GM12878 (cell line): ENCODE measurements at places on chromosomes 1 and 21.

DNA sequence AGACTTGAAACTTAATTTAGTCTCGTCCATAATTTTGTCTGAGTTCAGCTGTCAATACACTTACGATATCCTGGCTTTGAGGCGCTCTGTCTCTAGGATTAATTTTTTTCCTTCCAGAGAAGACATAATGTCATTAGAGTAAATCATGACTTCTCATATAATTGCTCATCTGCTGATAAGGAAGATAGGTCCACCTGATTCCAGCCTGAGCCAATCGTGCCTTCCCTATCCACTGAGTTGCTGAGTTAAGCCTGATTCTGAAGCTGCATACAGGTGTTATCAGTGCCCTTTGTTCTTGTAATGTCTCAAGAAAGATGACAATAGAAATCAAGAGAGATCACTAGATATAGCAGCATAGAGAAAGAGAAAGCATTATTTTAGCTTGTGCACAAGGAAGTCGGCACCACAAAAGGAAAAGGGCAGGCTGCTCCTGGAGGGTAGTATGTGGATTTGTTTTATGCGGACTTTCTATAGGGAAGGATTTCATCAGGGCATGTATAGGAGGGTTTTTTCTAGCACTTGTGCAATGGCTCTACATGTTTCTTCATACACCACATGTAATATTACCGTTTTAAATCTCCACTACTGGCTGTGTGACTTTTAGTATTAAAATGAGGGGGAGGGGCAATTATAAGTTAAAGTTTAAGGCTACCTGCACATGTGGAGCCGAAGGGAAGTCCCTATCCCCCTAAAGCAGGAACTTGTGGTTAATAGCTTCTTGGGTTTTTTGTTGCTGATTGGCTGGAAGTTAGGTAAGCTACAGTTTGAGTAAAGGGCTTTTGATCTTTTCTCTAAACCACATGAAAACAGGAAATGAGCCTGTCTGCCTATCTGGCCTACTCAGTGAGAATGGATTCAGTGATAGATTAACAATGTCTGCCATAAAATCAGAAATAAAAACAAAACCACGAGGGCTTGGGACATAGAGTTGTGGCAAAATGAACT, 133.4 kb downstream of the PLPPR5 start:
- DNase-seq = peak; percentile 73

DNA sequence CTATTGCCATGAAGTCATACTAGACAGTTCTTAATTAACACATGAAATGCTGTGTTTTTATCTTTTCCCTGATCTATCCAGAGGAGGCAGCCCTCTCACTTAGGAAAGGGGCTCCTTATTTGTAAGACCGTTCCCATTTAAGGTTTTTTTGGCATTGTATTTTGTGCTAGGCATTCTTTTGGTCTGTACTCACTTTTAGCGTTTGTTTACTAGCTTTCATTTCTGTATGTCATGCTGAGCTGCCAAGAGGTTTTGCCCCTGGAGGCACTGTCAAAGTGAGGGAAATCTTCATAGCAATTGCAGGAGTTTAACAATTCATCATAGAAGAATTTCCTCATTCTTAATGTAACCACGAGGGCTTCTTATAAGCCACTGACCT, 59.5 kb downstream of the MTR start:
- no peak for DNase-seq

GRCh38 chr1:17790383-17791054, 35.4 kb downstream of the ACTL8 start:
- no peak for DNase-seq

DNA sequence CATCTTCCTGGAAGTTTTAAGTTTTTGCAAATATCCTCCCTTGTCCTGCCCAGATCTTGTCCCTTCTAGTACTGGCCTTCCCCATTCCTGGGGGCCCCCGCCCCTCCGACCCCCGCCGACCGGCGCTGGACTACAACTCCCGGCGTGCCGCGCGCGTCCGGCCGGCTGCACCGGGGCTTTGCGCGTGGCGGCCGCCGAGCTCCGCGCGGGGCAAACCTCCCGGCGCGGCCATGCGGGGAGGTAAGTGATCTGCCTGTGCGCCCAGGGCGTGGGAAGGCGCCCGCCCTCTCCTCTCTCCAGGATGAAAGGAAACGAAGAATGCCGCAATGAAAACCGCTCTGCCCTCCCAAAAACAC, 3.2 kb upstream of the SAMD13 start:
- DNase-seq = no peak

DNA sequence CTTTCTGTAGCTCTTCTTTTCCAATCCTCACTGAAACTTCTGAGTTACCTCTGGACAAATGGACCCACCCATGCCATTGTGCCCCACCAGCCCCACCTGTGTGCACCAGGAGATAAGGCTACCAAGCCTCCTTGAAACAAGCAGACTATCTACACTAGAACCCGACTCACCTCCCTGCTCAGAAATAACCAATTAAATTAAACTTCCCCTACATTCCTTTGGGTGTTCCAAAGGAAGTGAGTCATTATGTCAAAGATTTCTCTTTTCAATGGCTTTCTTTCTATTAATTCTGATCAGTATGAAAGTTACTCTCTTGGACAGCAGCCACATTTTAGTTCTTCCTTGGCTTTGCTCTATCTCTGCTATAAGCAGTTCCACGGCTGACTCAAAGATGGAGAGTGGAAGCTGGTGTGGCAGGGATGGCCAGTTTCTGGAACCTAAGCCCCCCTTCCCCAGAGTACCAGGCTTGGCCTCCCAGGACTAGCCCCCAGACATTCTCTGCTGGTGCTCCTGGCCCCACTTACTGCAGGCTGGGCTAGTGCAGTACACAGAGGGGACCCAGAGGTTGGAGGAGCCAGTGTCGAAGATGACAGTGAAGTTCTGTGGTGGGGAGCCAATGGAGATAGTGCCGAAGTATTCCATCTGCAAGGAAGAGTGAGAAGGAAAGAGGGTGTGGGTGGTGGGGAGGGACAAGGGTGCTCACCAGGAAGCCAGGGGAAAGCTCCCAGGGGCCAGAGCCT, 1.9 kb downstream of the CTSE start:
- DNase-seq = no peak

DNA sequence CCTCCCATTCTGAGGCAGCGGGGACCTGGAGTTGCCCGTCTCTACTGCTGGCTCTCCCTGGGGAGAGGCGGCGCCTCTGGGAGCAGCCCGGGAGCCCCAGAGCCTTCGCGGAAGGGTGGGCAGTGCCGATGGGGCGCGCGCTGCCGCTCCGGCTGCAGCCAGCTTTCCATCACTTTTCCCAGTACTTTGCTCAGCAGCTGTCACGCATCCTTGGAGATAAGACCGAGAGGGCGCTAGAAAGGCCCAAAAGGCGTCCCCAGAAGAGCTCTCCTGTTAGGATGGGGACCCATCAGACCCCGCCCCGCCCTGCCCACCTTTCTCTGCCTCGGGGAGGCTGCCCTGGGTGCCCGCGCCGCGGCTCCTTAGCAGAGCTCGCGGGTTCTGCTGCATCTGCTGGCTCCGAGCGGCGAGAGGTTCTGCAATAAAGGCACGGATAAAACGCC, 534 bp downstream of the KCNH1 start:
- no peak for DNase-seq

GRCh38 chr1:36094621-36095061, 5.9 kb downstream of the ADPRS start:
- DNase-seq = no peak

- no peak for DNase-seq
Observed at GRCh38 chr1:101250656-101251272, 13.9 kb downstream of the S1PR1 start.

GRCh38 chr1:83531521-83532309, 467.2 kb downstream of the TTLL7 start:
- DNase-seq = no peak

DNA sequence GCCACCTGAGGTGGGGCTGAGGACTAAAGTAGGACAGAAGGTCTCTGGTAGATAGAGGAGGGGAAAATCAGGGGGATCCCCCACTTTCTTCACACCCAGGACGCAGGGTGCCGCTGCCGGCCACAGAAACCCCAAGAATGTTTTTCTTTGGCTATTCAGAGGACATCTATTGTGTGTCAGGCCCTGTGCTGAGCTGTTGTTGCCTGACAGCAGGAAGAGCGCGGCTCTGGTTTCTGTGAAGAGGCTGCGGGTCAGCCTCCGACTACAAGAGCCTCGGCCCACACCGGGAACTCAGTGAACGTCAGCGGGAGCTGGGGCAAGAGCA, 407 bp upstream of the PIGV start:
- DNase-seq = peak; percentile 80
